T-helper 17 cell (primary cell): ENCODE measurements at places on chromosomes 5 and 9.

DNA sequence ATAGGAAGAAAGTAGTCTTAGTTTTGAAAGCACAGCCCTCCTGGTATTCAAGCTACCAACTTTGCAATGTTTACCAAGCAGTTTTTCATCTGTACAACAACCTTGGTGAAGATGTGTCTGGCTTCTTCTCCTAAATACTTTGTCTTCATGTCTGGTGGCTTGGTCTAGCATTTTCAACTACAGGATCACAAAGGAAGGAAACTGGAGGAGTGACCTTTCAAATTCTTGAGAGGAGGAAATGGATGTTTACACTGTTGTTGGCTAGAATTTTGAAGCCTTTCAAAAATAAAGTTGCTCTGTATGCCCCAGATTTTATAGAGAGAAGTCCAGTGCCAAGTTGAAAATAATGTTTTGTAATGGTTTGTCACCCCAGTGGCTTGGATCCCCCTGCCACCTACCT lies 16.3 kb downstream of the PAM start:
- DNase-seq: no peak

DNA sequence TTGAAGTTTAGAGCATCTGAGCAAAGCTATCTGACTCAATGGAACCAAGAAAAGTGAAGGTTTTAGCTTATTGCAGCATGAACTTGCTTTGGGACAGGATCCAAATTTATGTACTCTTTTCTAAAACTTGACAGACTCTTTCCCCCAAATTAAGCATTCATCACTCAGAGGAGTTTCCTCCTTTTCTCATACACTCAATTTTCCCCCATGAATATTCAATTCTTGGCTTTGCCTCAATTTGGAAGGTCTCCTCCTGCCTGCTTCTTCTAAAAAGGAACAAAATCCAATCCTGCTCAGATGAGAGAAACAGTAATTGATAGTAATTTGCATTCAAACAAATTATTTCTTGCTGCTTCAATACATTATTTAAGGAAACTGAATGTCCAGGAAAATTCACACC lies 5.0 kb downstream of the ACTL7A start:
- DNase-seq: no peak

DNA sequence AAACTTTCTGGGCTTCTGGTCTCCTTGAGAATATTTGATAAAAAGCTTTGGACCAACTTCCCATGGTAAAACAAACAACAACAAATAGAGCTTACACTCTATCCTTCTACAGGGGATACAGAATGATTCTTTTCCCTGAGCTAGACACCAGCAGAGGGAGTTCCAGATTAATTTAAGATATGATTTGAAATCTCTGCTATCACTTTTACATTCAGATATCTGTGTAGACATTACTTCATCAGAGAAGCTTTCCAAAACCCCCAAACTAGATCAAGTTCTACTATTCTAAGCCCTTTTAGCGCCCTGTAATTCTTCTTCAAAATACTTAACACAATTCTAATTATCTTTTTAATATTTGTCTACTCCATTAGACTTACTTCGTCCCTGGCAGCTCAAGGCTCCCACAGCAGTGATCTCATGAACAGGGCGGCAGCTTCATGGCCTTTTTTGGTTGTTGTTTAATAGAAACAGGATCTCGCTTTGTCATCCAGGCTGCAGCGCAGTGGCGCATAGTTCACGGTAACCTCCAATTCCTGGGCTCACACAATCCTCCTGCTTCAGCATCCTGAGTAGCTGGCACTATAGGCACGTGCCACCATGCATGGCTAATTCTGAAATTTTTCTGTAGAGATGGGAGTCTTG lies 955 bp upstream of the GALNT12 start:
- no peak for DNase-seq

GRCh38 chr9:29416204-29416603 lies 1842.9 kb upstream of the C9orf72 start:
- DNase-seq: no peak

GRCh38 chr9:68462105-68462775 lies 78.4 kb downstream of the TMEM252 start:
- no peak for DNase-seq

- DNase-seq: no peak
Measured at GRCh38 chr9:100357501-100357900, 4.8 kb upstream of the TEX10 start.

DNA sequence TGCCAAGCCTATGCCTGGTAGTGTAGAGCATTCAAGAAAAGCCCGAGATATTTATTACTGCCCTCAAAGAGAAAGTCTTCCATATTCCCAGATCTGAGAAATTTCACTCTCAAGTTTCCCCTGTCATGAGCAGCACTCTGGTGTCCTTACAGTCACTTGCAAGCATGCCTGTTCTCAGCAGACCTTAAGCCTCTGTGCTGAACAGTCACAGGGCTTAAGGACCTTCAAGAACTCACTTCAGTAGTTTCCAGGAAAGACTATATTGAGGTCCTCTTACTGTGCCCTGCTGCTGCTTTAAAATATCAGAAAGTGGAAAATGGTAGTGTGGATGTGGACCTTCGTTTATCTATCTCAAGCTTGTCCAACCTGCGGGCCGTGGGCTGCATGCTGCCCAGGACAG lies 53.5 kb downstream of the DNAJC21 start:
- no peak for DNase-seq

GRCh38 chr9:135086597-135087488 lies 625 bp upstream of the OLFM1 start:
- DNase-seq: no peak

GRCh38 chr5:167361795-167362194 lies 929.6 kb upstream of the WWC1 start:
- no peak for DNase-seq

DNA sequence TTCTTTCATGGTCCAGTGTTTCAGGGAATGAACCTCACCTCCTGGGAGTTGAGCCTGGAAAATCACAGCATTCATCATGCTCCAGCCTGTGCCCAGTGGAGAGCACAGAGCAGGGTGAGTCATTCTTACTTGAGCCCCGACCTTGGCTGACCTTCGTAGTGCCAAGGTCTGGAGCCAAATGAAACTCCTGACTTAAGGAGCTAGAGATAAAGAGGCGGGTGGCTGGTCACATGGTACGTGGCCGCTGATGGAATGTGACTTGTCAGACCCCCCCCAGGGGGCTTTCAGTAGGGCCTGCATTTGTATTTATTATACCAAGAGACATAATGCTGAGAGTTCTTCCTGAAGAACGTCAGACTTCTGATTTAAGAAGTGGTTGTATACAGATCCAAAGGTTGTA lies 15.0 kb upstream of the PIP5K1B start:
- DNase-seq: no peak

DNA sequence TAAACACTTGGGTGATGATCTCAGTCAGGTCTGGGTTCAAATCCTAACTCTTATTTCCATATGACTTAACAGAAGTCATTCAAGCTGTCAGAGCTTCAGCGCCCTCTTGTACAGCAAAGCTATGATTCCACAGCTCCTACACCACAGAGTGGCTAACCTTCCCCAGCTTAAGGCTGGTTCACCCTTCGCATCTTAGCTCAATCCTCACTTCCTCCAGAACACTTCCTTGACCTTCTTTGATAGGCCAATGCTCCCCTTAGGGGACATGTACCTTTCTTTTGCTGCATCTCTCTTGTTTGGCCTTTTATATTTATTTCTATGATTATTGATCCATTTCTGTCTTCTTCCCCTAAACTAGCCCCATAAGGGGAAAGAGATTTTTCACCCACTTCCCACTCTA lies 57.0 kb downstream of the RASEF start:
- DNase-seq: no peak

DNA sequence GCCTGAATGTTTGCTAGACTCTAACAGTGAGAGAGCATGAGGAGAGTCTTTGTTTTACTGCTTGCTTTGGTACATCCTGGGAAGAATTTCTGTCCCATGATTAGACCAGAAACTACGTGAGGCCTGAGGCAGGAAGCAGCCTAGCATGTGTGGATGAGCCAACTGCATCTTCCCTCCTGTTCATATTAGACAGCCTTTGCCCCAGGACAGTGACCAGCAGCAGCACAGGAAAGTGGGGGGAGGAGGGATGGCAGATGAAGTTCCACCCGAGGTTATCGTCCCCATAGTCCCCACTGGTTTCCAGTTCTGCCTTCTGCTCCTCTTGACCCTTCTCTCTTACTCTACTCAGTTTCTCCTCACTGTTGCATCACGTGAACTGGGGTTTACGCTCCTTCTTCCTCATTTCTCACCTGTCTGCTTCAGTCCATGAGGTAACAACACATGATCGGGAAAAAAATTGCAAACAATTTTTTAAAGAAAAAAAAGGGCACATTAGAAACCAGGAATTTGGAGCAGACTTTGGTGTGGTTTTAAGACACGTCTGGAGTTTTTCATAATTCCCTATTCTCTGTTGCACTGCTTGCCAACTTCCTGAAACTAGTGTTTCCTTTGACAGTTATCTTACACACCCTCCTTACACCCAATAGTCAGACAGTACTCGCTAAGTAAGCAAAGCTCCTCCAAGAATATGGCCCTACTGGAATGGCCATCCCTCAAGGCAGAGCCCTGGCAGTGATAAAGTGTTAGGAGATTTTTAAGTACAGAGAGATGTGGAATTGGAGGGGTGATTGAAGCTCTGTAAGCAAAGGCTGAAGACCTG lies 84.1 kb downstream of the SNX18 start:
- DNase-seq: no peak

DNA sequence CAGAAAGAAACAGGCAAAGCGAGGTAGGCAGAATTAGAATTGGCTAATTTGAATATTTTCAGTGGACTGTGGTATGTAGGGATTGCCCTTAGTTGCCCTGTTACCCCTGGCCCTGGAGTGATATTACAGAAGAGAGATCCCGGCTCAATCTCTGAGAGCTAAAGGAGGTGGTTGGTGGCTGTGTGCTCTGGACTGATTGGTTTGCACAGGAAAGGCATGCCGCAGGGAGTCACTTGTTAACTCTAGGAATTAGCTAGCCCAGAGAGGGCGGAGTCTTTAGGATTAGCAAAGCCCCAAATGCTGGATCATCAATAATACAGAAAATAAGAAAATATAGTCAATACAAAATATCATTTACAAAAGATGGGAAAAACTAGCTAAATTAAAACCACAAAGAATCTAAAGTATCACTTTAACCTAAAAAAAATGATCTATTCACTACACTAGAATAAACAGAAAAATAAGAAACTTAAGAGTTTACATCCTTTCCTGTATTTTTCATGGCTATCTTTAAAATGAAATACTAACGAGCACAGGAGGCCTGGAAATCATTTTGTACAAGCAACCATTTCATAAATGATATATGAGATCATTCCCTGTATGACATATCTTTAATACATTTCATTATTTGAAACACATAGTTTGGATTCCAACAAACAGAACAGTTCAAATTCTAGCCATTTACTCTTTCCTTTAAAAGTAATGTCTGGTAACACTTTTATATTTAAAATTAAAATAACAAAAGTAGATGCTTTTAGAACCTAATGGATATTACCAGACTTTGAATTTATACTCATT lies 71.1 kb downstream of the GNAQ start:
- DNase-seq: no peak

GRCh38 chr5:178464431-178465048 lies 125.7 kb downstream of the COL23A1 start:
- DNase-seq: no peak

GRCh38 chr9:130526854-130527650 lies 52.3 kb upstream of the FUBP3 start:
- DNase-seq: no peak

DNA sequence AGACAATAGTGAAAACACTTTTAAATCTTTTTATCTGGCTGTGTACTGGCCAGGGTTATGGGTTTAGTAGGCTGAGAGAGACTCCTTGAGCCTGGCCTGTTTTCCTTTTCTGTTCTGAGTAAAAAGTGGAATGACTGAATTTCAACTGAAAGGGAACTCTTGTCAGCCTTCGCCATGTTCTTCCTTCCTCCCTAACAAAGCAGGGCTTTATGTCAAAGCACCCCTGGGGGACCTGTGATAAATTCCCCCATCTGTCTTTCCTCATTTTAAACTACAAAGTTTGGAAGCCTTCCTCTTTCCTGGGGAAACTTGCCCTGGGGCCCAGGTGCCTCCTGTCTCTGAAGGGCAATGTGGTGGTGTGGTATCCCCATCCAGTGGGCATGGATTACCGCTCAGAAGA lies 29.7 kb downstream of the LARP1 start:
- no peak for DNase-seq

- DNase-seq: no peak
Measured at GRCh38 chr5:167653645-167654106, 637.8 kb upstream of the WWC1 start.

DNA sequence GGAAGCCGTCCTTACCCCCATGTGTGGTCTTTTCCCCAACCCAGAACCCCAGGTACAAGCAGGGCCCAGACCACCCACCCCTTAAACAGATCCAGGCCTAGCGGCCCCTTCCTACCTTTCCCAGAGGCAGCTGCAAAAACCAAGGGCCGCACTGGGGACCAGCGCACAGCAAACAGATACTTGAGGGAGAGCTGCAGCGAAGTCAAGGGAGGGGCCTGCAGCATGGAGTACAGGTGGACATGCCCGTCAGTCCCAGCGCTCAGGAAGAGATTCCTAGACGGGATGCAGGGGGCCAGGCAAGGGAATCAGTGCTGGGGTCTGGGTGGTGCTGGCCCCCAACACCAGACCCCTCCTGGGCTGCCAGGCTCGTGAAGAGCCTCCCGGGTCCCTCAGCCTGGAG lies 22.5 kb downstream of the DYNC2I2 start:
- DNase-seq: no peak

- no peak for DNase-seq
Measured at GRCh38 chr5:8196061-8196460, 327.1 kb downstream of the MTRR start.

- DNase-seq: no peak
Measured at GRCh38 chr9:69757996-69758675, 1.7 kb downstream of the PTAR1 start.

- no peak for DNase-seq
Measured at GRCh38 chr5:58156973-58157701, 302.7 kb downstream of the PLK2 start.

GRCh38 chr5:141784529-141784928 lies 93.7 kb downstream of the PCDH1 start:
- no peak for DNase-seq
